ENCODE measurements at places on chromosomes 1 and 21. TPM values are rescaled to one million over a fixed set of nuclear protein-coding genes. Genes with fewer than 3 reads are reported as not detected.

Gene ACKR1
- not detected for total RNA-seq

Gene TSACC
- total RNA-seq = 0.50 TPM

Gene PAQR6
- 0.33 TPM for total RNA-seq

Gene CNR2
- not detected for total RNA-seq

Gene PIGR
- total RNA-seq = not detected

Gene KIF17
- total RNA-seq = 1.3 TPM

Gene AMY2B
- 3.6 TPM for total RNA-seq

Gene SV2A
- 39.6 TPM for total RNA-seq

Gene ATAD3C
- 0.17 TPM for total RNA-seq

Gene C8A
- not detected for total RNA-seq
